NCI-H1436 (cell line): ENCODE measurements at places on chromosomes 16 and 17.

GRCh38 chr17:45370949-45371413 is 54.2 kb upstream of the MAP3K14 start:
- no peak for DNase-seq

GRCh38 chr17:45138911-45139532 is 3.5 kb downstream of the ACBD4 start:
- no peak for DNase-seq

- no peak for DNase-seq
These were observed 24.8 kb upstream of the SLC25A19 start for GRCh38 chr17:75313941-75314551.

DNA sequence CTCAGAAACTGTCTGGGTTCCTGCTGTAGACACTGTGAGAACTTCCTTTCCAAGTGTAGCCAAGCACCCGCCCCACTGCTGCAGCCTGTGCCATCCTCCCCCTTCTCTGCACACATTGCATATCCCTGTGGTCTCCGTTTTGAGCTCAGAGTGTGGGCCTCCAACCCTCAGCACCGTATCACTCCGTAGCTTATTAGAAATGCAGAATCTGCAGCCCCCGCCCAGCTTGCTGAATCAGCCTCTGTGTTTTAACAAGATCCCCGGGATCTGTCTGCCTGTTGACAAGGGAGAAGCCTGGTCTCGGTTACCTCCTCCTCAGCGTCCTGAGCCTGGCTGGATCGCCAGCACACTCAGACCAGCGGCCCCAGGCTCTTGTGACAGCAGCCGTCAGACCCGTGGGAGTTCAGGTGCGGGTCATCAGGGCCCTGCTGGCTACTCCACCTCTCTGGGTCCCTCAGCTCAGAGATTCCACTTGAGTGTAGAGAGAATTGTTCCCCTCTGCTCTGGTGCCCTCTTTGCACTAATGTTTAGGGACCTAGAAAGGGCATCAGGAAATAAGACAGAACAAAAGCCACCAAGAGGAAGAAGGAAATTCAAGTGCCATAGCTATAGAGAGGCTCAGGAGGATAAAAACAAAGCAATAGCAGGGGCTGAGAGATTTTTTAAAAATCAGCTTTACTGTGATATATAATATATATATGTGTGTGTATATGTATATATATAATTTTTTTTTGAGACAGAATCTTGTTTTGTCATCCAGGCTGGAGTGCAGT is 92.3 kb downstream of the PITPNC1 start:
- DNase-seq = no peak

DNA sequence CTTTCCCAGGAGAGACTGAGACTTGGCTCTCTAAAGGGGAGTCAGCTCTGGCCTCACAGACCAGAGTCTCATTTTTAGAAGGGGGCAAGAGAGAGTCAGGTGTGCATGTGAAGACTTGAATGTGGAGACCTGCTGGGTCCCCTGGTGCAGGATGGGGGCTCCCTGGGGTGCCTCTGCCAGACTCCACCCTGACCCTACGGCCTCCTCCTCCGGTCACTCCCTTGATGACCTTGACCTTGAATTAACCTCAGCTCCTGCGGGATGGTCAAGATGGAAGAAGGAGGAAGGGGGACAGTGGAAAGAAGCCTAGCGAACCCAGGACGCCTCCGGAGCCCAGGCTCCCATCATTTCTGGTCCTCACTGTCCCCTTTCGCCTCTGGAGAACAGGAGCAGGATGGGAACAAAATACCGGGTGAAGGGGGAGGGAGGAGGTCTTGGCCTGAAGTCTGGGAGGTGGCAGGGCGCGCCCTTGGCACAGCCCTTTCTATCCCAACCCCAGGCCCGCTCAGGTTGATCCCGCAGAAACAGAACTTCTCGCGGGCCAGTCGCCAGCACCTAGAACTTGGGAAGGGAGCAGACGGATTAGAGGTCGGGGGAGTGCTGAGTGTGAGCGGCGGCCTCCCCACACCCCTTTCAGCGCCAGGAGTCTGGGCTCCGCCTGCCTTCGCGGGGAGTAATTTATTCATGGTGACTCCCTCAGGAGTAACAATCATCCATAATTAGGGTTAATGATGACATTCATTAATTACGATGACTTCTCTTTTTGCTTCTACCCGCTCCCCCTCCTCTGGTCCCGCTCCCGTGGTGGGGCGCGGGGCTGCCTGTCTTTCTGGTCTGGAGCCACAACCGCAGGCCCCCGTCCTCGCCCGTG is 1.6 kb downstream of the STAC2 start:
- DNase-seq = no peak

- no peak for DNase-seq
These were observed 7.6 kb downstream of the ASB16 start for GRCh38 chr17:44178133-44178532.

DNA sequence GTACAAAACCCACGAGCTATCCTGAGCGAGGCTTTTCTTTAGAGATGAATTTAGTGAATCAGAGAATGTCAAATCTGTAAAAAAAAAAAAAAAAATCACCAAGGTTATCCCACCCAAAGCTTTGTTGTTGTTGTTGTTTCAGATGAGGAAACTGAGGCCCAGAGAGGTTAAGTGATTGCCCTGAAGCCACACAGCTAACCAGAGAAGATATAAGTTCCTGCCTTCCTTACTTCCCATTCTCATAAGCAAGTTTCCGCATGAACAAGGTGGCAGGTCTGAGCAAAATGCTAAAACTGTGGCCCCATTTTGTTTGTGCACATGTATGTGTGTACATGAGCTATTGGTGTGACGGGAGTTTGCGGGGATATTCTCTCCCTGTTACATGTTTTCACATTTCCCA is 352.1 kb upstream of the ZFHX3 start:
- DNase-seq = no peak

DNA sequence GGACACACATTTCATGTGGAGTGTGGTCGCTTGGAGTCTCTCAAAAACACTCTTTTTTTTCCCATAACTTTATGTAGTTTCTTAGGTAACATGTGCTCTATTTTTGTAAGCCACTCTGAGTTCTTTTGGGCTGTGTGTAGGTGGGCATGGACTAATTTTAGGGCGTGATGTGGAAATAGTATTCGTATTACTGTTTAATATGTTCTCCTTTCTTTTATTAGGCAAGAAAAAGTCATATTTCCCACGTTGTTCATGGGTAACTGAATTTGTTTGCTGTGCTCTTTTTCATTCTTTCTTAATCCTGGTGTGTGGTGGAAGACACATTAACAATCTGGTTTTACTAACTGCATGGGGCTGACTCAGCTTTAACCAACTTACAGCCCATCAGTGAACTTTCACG is 27.4 kb downstream of the NDEL1 start:
- no peak for DNase-seq

GRCh38 chr17:34259146-34259545 is 4.1 kb downstream of the CCL2 start:
- no peak for DNase-seq

GRCh38 chr17:27888067-27888466 is 5.1 kb downstream of the LYRM9 start:
- DNase-seq = no peak

DNA sequence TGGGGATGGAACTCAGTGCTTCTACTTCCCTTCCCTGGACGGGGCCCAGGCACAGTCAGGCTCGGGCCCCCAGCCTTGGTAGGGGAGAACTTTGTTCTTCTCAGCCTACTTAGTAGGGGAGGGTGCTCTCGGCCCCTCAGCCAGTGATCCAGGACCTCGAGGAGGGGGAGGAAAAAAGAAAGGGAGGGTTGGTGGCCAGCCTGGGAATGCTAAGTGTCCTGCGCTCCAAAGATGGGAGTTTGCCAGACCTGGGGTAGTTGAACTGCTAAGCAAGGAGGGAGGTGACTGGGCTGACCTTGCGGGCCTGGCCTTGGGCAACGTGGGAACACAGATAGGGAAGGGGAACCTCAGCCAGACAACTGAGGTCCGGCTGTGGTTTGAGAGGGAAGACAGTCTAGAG is 12.2 kb downstream of the ADGRG1 start:
- no peak for DNase-seq

DNA sequence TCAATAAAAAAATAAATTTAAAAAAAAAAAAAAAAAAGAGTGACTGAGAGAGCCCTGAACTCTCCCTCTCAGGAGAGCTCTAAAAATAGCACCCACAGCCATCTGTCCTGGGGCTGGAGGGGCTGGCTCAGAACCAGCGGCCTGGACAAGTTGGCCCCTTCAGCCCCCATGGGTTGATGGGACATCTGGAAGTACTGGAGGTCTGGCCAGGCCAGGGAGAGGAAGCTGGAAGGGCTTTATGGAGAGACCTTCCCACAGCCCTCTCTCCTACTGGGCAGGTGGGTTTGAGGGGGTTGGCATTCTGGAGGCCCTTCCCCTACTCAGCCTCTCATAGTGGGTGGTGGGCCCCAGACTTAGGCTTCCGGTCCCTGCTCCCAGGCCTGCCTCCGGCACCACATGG is 93.7 kb upstream of the TMEM97 start:
- DNase-seq = no peak

- no peak for DNase-seq
These were observed 84.2 kb downstream of the TMC6 start for GRCh38 chr17:78044280-78044835.

- no peak for DNase-seq
These were observed 46.6 kb downstream of the MPRIP start for GRCh38 chr17:17088541-17089525.

DNA sequence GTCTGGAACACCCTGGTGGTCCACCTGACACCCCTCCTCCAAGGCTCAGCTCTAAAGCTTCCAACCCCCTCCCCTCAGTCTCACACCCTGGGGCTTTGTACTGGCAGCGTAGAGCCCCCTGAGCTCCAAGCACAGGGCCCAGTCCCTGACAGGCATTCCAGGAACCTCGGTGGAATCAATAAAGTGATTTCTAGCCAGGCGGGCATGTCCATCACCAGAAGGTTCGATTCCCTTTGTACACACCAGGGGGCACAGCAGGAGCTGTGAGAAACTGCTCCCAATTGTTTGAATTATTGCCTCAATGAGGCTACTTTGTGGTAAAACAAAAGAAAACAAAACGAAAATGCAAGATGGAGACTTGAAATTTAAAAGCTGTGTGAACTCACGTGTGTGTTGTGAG is 51.8 kb downstream of the SMPD3 start:
- DNase-seq = peak; percentile 25

DNA sequence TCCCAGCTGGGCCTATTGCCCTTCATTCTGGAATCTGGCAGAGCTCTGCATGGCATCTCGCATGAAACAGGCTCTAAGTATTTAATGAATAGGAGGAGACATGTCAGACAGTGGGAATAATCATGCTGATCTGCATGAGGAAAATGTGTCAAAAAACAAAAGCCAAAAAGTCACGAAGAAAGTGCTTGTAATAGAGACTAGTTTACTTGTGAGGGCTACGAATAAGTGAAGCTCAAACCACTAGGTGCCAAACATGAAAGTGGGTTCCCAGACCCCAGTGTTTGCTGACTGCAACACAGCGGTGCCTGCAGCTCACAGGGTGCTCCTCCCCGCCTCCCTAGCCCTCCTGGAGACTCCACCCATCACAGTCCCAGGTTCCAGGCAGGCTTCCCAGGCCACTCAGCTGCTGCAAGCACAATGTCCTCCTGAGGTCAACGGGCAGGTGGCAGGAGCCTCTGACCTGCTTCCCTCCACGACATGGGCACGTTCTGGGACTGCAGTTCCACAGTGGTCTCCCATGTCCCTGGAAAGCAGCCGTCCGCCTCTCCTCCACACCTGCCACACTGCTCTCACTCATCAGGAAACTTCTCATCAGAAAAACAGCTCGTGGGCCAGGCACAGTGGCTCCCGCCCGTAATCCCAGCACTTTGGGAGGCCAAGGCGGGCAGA is 96.5 kb downstream of the ANKRD11 start:
- DNase-seq = no peak

DNA sequence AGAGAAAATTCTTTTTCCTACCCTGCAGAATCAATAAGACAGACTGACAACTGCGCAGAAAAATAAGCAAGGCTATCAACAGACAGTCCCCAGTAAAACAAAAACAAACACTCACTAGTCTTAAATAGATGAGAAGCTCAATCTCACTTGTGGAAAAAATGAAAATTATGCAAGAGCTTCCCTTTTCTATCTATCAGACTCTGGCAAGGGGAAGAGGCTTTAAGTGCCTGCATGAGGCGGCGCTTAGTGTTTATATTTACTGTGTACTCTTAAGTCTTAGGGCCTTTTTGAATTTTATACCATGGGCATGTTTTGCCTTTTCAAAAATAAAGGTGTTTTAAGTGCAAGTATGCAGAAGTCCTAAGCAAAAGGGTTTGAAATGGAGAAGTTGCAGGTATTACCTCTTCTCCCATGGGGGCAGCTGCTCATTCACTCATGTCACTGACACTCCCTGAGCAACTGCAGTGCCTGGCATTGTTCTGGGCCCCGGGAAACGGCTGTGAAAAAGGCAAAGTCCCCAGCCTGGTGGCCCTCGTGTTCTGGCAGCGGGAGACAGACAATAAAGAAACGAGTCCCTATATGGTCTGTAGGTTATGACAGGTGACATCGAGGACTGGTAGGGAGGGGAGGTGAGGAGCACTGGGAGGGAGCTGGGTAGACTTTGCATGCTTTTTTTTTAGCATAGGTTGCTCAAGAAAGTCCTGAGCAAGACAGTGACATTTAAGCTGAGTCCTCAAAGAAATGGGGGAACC is 35.2 kb downstream of the HSBP1 start:
- DNase-seq = no peak

DNA sequence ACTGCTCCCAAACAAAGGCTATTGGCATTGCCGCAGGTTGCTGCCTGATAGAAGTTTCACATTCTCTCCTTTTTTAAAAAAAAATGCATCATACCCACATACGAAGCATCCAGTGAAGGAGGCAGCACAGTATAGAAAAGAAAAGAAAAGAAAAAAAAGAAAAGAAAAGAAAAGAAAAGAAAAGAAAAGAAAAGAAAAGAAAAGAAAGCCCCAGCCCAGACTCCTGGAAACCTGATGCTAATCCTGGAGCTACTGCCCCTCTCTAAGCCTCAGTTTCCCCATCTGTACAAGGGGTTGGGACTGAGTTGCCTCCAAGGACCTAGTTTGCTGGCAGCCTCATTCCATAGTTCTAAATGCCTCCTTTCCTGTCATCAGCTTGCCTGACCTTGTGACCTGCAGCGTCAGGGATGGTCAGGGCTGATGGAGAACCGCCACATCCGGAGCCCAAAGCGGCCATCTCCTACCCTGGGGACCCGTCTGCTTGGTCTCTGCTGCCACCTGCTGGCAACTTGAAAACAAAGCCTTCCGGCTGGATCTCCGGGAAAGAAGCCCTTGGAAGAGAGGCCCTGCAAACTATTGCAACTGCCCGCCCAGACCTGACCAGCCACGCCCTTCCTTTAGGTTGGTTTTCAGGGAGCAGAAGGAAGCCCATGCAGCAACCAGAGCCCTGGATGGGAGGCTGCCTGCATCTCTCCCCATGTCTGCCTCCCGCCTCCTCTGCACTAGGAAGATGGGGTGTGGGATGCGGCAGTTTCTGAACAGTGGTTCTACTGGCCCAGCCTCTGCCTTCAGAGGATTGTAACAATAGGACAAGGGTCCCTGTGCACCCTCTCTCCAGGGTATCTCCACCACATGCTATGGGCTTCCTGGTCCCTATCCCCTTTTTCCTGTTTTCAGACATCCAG is 13.0 kb downstream of the AIPL1 start:
- peak; percentile 72 for DNase-seq

GRCh38 chr17:79991140-79991923 is 44.3 kb downstream of the TBC1D16 start:
- DNase-seq = peak; percentile 90
